Stomach (tissue), 19 donors: ENCODE measurements at places on chromosomes 4 and X.

- no peak for DNase-seq
These were observed 10.1 kb upstream of the DKK2 start for GRCh38 chr4:107046261-107046660.

- no peak for DNase-seq
These were observed 201.4 kb downstream of the AASDH start for GRCh38 chr4:56185901-56186300.

GRCh38 chr4:8438743-8439142 lies 1.8 kb downstream of the ACOX3 start:
- no peak for DNase-seq

DNA sequence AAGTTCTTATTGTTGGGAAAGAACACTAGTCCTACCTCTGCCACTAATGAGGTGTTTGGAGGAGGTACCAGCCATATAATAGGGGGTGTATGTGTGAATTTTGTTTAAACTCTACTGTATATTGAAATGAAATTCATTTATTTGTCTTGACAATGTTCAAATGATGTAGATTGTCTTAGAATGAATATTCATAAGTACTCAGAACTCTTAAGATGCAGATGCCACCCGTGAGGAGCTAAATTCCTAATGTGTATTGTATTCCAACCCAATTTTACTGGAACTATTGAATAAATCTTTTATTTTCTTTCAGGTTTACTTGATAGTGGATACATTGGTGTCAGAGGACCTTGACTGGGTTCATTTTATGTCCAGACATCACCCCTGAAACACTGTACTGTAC lies 63.9 kb upstream of the RAB33B start:
- no peak for DNase-seq

DNA sequence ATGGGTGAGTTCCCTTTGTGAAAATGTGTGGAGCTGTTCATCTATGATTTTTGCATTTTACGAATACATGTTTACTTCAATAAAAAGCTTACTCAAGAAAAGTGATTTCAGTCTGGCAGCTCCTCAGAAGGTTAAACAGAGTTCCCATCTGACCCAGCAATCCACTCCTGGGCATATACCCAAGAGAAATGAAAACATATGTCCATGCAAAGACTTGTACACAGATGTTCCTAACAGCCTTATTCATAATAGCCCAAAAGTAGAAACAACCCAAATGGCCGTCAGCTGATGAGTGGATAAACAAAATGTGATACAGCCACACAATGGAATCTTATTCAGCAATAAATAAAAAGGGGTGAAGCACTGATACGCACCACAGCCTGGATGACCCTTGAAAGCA lies 20.8 kb downstream of the CLCN4 start:
- DNase-seq: no peak

GRCh38 chr4:107072836-107073736 lies 37.0 kb upstream of the DKK2 start:
- no peak for DNase-seq

- DNase-seq: no peak
These were observed 436.1 kb downstream of the ANKRD50 start for GRCh38 chr4:124276461-124276860.

GRCh38 chr4:85784947-85785346 lies 310.0 kb downstream of the ARHGAP24 start:
- DNase-seq: no peak

DNA sequence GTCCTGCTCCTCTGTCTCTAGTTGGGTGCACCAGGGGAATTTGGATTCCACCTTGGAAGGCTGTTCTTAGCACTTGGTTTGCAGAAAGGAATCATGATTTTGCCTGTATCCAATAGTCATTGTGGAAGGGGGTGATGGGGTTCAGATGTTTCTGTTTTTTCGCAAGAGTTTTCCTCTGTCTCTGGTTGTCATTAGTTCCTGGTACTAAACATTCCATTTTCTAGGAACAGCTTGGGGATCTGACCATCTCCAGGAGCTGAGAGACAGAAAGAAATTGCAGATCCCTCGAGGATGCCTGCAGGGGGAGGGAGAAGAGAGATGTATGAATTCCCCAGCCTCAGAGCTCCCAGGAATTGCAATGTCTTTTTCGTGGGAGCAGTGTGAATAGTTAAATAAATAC lies 70.9 kb downstream of the CYTL1 start:
- no peak for DNase-seq

- peak; percentile 67 for DNase-seq
These were observed 6.7 kb downstream of the MYL5 start for GRCh38 chr4:680928-681645.

DNA sequence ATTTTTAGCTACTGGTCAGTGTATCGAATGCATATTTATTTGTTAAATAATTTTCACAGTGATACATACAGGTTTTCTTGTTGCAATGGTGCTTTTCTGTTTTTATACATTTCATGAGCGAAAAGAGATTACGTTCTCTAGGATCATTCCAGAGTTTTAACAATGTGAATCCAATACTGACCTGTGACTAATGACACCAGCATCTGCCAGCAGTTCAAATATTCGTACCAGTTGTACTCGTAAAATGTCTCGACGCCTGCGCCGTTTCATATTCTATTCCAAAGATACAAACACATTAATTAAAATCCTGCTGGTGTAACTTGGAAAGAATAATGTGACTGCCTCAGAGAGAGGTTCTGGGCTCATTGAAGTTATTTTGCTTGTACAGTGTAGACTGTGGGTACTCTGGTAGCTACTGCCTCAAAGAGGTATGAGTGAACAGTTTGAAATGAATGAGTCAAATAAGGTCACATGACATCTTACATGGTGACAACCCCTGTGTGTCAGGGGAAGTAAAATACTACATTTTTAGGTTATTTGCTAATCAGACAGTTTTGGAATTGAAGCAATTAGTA lies 80.7 kb downstream of the ZAR1 start:
- no peak for DNase-seq

- no peak for DNase-seq
These were observed 2.7 kb upstream of the GRIA3 start for GRCh38 chrX:123181233-123181914.

- DNase-seq: peak; percentile 20
These were observed 153.2 kb upstream of the RPL34 start for GRCh38 chr4:108466936-108467902.

DNA sequence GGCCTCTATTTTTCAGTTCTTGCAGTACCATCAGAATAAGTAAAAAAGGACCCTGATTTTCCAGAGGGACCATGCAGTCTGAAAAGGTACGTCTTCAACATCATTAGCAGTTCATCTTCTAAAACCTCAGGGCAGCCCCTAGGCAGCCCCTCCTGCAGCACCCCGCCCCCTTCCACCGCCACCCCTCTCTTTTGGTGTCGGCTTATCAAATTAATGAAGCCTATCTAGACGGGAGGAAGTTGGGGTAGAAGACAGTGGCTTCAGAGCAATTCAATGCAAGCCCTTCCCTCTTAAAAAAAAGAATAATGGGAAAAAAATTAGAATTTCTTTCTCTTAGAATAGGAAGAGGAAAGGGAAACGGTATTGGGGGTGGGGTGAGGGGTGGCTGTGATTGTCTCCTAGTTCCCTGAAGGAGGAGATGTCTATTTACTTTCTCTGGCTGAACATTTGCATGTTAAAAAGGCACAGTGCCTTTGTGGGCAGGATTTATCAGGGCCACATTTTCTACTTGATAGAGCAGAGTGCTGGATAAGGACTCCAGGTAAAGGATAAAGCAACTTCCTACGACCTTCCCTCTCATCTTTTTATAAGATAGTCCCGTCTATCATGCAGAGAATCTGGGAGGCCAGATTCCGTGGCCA lies 159.4 kb downstream of the MGST2 start:
- no peak for DNase-seq

DNA sequence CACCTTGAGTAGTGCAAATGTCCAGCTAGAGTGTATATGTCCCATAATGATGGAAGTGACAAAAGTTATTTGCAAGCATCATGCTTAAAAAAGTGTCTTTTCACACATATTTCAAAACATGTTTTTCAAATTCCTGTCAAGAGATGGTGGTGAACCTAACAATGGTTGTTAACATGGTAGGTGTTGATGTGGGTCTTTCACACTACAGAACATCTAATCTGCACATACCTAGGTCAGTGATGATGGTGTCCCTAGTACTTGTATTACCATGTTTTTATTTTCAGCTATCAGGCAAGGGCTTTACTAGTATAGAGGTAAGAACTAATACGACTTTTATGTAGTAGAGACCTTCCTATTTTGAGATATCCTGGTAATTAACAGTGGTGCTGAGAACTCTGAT lies 3.4 kb upstream of the ATXN3L start:
- DNase-seq: no peak

- DNase-seq: no peak
These were observed 111.7 kb downstream of the LINC00632 start for GRCh38 chrX:140821280-140821679.

DNA sequence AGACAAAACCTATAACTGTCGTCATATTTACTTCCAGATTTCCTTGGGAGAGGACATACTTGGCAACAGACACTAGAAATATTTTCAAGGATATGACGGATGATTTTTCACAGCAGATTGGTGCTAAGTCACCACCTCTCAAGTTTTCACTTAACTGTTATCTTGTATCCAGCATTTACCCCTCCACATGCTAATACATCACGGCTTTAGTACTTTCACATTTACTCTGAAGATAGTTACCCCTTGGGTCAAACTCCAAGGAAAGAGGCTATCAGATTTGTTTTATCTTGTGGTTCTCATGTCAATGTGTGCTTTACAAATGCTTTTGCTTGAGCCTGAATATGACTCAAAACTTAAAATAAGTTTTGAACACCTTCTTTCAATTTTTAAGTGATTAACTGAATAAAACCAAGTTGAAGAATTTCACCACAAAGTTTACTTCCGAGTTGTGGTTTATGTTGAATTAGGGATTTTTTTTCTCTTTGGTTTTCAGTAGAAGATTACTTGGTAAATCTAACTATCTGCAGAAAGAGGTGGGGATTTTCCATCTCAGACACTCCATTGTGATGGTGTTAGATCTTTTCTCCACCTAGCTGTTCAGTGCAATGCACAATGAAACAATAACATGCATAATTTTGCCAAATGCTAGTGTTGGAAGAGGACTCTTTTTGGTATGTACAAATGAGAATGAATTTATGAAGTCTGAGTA lies 75.4 kb upstream of the FAT1 start:
- DNase-seq: no peak

DNA sequence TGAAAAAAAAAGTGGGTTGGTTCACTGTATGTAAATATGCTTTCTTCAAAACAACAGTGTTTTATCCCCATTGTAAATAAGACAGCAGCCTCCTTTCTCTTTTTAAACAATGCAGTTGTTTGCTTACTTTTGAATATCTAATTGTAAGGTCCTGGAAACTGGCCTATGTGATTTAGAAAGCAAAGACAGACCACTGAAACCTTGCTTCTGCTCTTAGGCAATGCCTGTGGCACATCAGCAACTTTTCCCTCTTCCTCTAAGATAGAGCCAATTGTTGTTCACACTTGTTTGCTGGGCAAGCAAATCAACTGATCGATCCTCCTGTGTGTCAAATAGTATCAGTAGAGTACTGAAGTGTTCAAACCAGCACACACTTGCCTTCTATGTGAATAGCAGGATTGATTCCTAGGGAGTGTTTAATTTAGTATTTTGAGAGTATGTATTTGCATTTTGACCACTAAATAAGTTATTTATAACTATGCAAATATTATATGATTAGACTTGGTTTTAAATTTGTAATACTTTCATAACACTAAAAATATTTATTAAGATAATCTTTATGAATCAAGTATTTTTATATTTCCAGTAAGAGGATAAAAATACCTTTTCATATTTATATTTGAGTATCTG lies 55.4 kb upstream of the GRPR start:
- no peak for DNase-seq

DNA sequence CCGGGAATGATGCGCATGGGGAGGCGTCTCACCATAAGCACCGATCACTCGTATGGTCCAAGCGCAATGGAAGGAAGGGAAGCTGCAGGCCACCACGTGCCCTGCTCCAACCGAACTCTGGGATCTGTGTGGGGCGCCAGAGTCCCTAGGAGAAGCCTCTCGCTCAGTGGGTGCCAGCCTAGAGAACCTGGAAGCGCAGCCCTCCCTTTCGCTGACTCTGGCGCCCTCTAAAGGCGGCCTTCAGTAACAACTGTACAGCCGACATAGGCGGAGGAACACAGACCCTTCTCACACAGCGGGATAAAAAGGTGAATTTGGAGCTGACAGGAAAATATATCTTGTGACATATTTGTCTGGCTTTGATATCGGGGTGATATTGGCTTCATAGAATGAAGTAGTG lies 76.0 kb downstream of the INTS6L start:
- DNase-seq: peak; percentile 44

DNA sequence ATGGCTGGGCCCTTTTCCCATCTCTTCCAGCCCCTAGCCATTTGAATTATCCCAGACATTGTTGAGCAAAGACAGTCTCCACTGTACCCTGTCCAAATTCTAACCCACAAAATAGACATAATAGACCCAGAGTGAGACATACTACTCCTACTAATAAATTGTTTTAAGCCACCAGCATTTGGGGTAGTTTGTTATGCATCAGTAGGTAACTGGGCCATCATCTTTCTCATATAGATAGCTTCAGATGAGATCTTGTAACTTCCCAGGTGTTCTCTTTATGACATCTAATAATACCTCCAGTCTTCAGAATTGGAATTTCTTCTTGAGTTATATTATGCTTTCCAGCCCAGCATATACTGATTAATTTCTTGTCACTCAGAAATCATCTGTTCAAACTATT lies 117.2 kb upstream of the OTUD4 start:
- DNase-seq: no peak

DNA sequence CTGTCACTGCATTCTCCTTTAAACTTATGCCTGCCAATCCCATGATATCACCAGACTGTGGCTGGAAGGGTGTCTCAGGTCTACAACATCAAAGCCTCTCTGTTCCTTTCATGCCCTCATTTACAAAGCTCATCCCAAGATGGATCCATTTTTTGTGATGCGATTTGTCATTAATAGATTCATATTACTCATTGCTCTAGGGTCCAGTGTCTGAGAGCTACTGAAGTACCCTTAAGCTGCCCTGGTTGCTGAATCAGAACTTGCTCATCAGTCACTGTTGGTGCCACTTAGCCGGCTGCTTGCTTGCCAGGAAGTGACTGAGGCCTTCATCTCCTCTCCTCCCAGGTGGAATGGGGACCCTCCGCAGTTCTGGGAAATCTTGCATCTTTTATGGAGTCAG lies 395.5 kb upstream of the BOD1L1 start:
- no peak for DNase-seq

GRCh38 chrX:49892542-49892941 lies 13.3 kb downstream of the USP27X start:
- no peak for DNase-seq

DNA sequence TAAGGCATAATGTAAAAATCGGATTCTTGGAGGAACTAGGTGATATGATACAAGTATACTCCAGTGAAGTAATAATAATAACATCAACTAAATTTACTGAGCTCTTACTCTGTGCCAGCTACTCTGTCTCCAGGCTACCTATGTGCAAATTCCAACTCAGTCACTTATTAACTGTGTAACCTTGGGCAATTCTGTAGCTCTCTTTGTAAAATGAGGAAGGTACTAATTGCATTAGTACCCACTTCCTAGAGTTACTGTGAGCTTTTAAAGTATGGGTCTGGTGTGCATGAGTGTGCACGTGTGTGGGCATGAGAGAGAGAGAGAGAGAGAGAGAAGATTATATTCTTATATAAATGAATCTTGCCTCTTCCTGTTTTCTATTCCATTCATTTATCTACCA lies 169.9 kb downstream of the KCNIP4 start:
- no peak for DNase-seq

GRCh38 chr4:2395584-2395983 lies 22.9 kb downstream of the ZFYVE28 start:
- no peak for DNase-seq

- no peak for DNase-seq
These were observed 68.3 kb downstream of the AFAP1 start for GRCh38 chr4:7871356-7871755.
